ENCODE measurements at places on chromosomes 3 and 15.

DNA sequence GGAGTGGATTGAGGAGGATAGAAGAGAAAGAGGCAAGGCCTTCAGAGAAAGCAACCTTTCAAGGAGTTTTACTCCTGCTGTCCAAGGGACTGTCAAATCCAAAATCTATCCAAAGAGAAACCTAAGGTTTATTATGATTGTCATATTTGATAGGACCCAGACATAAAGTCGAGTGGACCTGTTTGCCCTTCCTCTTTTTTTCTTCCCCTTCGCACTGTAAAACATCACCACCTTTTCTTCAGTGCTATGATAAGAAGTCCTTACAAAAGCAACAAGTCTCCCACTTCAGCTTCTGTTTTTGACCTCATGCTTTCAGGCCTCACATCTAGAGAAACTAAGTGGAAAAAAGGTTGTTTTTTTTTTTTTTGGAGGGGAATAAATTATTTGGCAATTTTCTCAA lies 73.0 kb downstream of the TRPC1 start:
- no peak for DNase-seq

- no peak for DNase-seq
Measured at GRCh38 chr3:13570391-13571194, 21.7 kb downstream of the FBLN2 start.

DNA sequence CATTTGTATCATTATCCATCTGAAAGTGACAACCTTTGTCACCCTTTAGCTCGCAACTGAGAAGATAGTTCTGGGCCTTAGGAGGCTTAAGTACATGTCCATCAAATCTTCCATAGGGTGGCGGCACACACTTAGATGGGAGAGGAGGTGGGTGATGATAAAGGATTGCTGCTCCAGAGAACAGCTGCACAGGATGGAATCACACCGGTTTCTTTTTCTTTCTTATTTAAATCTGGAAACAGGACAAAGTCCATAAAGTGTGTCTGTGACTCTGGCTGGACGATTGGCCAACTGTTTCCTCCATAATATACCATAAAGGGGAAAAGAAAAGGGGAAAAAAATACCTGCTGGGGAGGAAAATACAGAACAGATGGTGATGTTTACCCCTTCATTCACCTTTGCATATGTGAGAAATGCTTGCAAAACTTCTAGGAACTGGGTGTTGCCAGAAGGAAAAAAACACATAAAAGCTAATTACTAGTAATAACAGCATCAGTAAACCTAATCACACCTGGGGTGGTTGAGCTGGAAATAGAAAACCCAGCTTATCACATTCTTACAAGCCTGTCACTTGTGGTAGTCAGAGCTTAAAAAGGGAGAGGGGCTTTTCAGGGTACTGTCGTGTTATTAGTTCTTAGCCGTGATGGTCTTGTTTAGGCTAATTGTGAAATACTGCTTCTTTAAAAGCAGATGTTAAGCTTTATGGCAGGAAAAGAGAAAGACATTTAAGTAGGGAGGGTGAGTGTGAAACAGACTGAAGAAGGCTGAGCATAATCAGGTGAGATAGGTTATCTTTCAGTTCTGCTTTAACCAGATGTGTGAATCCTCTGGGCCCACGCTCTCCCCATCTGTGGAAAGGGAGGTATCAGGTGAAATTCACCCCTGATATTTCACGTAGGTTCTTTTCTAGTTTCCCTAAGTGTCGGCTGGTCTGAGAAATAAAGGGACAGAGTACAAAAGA lies 16.7 kb downstream of the C2CD4A start:
- no peak for DNase-seq

GRCh38 chr3:110697961-110698360 lies 373.7 kb upstream of the NECTIN3 start:
- DNase-seq: no peak

DNA sequence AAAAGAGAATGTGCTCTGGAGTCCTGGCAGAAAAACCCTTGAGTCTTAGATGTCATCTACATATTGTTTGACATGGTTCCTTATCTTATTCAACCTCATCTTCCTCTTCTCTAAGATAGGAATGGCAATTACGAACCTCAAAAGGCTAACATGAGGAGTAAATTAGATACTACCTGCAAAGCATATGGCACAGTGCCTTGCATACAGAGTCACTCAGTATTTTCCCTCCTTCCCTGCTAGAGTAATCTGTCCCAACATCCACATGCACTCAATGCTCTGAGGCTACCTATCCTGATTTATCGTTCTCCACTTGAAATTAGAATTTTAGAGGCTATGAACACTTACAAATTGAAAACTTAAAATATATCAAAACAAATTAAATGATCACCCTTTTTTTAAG lies 386.7 kb downstream of the RSL24D1 start:
- no peak for DNase-seq

DNA sequence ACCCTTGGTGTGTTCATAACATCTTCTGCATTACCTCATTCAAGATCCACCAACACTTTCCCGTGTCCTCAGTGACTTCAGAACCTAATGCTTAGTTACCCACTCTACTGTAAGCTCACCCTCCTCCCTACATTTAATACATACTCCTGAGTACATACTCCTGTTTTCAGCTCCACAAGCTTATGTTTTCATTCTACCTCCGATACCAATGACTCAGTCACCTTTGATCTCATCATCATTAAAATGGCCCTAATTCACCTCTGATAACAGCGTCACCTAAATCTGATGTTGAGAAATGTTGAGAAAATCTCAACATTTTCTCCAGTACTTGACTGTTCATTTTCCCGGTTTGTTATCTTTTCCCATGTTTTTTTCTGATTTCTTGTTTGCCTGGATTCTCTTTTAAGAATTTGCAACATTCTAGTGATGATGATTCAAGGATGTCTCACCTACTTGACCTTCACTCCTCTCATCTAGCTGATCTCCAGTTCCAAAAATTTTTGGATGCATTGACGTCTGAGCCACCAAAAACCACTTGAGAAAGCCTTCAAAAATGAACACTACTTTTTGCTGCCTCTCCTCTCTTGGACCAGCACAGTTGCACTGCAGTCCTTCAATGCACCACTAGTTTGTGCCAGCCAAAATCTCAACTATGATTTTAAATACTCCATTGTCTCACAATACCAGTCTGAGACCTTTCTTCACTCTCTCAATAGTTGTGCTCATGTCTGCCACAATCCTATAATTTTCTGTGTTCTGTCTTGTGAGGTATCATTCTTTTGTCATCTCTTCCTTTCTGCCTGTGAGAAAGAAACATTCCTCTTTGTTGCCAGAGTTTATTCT lies 220.7 kb upstream of the SEMA6D start:
- DNase-seq: no peak

- no peak for DNase-seq
Measured at GRCh38 chr3:42229942-42230688, 35.9 kb downstream of the CCK start.

- DNase-seq: no peak
Measured at GRCh38 chr3:147410116-147410525, 956 bp downstream of the ZIC1 start.

- DNase-seq: peak; percentile 35
Measured at GRCh38 chr3:57805674-57806073, 49.6 kb downstream of the SLMAP start.

DNA sequence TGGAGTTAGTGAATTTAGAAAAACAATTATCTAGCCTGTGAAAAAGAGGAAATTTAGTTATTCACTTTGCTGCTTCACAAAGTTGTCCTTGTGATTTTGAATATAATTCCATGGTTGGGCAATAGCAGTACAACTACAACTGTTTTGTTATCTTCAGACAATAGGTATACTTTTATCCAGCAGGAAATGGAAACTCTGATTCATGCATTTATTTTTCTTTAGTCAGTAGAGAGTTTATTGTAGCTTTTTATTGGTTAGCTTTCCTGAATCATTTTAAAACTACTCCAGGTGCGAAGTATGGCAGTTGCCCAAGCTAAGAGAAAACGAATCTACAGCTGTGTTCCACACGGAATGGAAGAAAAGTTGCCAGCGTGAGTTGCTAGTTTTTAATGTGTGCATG lies 80.3 kb downstream of the TM4SF4 start:
- DNase-seq: no peak

DNA sequence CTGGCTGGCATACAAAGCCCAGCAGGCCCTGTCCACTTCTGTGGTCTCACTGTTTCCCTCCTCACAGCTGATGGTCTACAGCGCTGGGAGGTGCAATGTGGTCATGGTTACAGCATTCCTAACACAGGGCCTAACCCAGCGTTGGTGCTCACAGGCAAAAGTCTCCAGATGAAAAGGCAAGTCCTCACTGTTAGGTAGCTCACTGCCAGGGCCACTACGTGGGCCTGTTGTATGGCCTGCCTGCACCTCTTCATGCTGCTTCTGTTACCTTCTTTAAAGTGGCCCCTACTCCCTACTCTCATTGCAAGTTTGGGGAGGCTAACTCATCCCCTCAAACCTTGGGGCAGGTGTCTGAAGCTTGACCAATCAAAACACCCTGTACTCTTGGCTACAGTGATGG lies 31.3 kb downstream of the CCDC13 start:
- no peak for DNase-seq

- DNase-seq: no peak
Measured at GRCh38 chr15:79170256-79170664, 79.7 kb upstream of the RASGRF1 start.

GRCh38 chr3:129616713-129617112 lies 10.2 kb upstream of the PLXND1 start:
- DNase-seq: no peak

DNA sequence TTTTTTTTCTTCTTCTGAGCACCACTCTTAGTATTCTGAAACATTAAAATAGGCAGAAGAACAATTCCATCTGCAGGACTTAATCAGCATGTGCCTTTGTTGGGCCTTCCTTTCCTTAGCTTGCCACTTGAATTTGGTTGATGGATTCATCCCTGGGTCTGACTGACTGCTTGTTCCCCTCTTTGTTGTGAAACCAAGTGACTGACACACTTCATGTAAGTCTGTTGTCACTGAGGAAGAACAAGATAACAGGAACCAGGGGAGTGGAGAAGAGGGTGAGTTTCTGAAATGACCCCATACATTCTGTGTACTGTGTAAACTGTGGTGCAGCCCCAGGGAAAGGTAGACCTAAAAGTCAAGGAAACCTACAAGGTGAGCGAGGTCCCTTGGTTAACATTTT lies 188.7 kb upstream of the TBC1D5 start:
- no peak for DNase-seq

- no peak for DNase-seq
Measured at GRCh38 chr3:42183991-42184632, 81.9 kb downstream of the CCK start.

DNA sequence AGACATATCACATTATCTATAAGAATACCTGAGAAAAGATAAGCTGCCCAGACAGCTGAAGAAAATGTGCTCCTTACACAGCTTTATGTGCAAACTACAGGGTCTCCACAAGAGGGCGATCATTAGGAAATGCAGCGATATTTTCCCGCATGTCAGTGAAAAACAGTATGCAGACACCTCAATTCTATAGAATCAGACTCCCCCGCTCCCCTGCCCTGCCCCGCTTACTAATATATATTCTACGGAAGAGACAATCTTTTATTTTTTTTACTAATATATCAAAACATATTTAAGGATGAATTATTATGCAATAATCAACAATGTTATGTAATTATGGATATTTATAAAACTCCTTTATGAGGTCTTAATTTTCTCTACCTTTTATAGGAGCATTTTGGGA lies 681.3 kb downstream of the ROBO1 start:
- no peak for DNase-seq

- no peak for DNase-seq
Measured at GRCh38 chr3:161475905-161476304, 20.7 kb upstream of the OTOL1 start.

DNA sequence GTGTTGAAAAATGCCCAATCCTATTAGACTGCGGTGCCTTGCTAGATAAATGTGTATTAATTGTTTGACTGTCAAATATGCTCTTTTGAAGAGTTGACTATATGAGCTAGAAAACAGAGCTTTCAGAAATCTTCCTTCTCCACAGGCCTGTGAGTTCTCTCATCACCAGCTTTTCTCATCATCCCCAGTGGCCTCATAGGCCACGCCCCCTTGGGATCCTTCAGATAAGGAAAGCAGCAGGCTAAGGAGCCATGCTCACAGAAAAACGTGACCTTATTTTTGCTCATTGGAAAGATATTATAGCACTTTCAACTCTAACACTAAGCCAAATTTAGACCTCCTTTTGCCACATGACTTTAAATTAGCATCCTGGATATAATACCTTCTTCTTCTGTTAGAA lies 514.4 kb upstream of the ARRDC4 start:
- no peak for DNase-seq

DNA sequence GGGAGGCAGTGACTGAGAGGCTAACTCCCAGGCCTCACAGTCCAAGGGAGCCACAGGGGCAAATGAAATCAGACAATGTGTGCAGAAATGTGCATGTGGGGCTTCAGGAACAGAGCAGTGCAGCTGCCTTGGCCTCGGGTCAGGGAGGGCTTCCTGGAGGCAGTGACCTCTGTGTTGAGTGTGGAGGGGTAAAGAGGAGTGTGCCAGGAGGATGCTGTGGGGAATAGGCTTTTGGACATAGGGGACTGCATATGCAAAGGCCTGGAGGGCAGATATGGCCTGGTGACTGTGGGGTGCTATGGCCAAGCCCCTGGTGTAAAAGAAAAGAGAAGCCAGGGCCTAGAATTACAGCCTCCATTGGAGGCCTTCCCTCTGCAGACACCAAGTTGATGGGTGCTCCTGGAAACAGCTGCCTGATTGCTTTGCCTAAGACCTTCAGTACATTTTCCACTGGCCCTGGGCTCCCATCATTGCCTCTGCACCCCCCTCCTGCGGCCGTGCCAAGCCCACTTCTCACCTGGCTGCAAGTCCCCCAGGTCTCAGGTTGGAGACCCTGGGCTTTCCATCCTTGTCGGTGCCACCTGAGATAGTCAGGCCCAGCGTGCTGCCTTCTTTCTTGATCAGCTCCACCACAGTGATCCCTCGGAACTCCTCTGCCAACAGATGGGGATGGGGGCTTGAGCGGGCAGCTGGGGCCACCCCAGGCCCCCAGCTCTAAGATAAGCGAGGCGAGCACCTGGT lies 15.1 kb downstream of the GRIP2 start:
- DNase-seq: no peak

DNA sequence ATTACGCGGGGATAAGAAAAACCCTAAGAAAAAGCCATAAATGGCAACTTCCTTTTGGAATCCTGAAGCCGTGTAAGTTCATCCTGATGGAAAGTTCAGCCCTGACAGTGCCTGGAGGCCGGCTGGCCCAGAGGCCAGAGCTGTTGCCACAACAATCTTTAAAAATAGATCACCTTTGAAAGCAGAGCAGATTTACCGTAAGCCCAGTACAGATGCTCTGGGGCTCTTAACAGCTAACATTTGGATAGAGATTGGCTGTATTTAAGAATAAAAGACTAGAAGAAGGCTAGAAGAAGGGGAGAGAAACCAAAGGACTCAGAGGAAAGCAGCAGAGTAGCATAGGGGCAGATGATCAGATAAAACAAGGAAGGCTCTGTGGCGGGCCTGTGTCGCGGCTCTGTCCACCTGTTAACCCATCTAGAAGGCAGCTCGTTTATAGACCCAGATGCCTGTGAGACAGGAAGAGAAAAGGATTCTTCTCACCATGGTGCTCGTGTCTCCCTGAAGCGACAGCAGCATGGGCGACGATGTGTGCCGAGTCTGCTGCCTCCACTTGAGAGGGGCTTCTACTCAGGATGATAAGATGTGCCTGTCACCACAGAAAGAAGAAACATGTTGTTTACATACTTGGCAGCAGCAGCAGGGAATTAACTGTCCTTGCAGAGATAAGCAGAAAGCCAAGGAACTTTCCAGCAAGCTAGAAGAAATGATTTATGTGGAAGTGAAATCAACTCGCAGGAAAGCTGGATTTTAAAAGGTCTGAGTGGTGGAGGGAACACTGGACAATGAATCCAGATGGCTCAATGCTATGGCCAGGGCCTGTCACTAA lies 69.9 kb downstream of the SYNM start:
- no peak for DNase-seq

- no peak for DNase-seq
Measured at GRCh38 chr3:50164984-50165909, 10.1 kb downstream of the SEMA3F start.

GRCh38 chr15:64695561-64695992 lies 79.8 kb downstream of the RBPMS2 start:
- no peak for DNase-seq
